Lower lobe of right lung (tissue), 2 donors: ENCODE measurements at places on chromosomes 7 and 10.
A peak's percentile ranks its signal among the peaks of the same experiment; 100 is the strongest.

DNA sequence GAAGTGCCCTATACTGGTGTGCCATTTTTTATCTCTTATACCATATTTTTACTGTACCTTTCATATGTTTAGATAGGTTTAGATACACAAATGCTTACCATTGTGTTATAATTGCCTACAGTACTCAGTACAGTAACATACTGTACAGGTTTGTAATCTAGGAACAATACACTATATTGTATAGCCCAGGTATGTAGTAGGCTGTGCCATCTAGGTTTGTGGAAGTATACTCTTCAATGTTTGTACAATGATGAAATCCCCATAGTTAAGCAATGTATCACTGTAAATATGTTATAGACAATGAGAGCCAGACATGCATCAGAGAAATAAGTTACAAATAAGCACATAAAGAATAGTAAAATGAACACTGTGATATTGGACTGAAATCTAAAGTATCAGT lies 109.1 kb downstream of the IQUB start:
- DNase-seq: no peak

- no peak for DNase-seq
Measured at GRCh38 chr7:159033956-159034355, 110.7 kb downstream of the VIPR2 start.

DNA sequence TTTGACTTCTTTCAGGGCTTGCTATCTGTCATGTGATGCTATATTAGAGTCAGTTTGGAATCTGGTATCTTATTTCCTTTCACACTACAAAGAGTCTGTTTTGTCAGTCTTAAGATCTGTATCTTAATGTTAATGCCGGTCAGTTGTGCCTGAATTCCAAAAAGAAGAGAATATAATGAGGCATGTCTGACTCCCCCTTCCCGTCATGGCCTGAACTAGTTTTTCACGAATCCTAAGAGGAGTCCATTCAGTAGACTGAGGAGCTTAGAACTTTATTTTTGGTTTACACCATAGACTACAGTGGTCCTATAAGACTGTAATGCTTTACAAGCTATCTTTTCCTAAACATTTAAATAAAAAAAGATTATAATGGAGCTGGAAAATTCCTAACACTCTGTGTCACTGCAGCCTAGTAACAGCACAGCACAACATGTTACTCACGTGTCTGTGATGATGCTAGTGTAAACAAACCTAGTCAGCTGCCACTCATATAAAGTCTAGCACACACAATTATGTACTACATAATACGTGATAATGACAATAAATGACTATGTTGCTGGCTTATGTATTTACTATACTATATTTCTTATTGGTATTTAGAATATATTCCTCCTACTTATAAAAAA lies 50.6 kb downstream of the VPS41 start:
- DNase-seq: no peak

- no peak for DNase-seq
Measured at GRCh38 chr7:27156508-27156898, at the start of gene HOXA7. HOXA7 (minus strand) TSS chr7:27156675; CDS start chr7:27156545, 130 bp downstream.

GRCh38 chr10:82037076-82037475 lies 162.1 kb downstream of the NRG3 start:
- DNase-seq: no peak

DNA sequence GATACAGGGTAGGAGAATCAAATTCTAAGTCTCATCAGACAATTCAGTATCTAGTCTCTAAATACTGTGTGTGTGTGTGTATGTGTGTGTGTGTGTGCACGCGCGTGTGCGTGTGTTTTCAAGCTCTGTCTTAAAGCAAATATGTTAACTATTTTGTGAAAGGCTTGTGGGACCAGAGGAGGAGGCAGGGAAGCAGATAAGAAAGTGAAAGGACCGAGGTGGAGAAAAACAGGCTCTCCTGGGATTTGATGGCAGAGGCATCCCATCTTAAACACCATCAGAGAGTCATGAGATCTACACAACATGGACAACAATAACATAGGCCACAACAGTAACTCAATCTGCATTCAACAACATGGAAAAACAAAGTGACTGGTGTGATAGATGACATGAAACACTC lies 67.1 kb downstream of the PIP4K2A start:
- DNase-seq: no peak

- no peak for DNase-seq
Measured at GRCh38 chr7:28054531-28055160, 125.9 kb downstream of the JAZF1 start.

DNA sequence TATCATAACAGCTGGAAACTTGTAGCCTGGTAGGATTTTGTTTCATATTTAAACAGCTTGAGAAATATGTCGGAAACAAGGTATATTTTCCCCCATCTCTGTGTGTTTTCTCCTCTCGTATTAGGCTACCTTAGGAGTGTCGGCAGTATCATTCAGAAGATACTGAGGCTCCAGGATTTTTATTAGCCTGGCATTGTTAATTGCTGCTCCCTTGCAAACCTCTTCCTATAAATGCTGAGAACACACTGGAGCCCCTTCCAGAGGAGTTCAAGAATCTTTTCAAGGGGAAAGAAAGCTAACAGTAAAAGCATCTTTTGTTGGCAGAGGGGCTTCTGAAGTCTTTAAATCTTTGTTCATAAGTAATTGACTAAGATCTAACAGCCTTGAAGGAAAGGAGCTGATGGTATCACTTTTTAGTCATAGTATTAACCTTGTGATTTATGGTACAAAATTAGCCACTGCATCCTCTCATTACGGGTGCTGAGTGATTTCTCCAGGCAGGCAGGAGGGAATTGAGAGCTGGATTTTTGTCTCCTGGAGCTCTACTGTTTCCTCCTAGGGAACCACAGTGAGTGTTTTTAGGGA lies 998.7 kb downstream of the LRMDA start:
- DNase-seq: no peak

DNA sequence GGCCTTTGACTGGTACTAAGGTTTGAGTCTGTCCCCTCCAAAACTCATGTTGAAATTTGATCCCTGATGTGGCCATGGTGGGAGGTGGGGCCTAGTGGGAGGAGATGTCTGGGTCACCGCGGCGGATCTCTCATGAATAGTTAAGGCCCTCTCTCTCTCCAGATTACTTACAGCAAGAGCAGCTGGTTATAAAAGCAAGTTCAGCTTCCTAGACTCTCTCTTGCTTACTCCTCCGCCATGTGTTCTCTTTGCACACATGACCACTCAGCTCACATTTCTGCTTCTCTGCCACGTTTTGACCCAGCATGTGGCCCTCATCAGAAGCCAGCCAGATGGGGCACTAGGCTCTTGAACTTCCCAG lies 29.9 kb upstream of the ZMIZ1 start:
- DNase-seq: peak; percentile 21

DNA sequence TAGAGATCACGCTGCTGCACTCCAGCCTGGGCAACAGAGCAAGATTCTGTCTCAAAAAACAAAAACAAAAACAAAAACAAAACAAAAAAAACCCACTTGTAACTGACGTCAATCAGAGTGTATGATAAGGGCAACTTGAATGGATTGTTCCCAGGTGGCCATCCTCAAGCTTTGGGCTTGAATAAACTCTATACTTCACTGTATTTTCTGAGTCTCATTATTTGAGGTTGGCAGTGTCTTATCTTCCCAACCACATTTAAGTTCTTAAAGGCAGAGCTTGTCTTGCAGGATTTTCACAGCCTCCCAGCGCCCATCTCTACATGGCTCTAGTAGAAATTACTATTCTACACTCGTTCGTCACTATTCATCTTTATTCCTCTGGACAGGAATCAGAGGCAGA lies 5.1 kb upstream of the OAT start:
- no peak for DNase-seq

DNA sequence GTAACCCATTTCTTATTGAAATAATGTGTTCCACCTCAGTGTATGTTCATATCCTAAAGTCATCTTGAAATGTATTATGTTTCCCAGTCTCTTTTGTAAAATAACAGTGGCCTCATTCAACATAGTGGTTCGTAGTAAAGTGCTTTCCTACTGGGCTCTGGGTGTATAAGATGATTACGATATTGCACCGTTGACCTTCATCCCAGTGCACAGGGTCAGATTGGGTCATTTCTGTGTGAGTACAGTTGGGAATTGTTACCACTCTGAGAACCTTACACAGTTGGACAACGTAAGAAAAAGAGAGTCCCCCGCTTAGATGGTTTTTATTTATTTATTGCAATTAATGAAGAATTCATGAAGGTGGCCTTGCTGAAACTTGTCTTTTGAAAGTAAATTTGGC lies 135.6 kb downstream of the CHN2 start:
- DNase-seq: no peak

DNA sequence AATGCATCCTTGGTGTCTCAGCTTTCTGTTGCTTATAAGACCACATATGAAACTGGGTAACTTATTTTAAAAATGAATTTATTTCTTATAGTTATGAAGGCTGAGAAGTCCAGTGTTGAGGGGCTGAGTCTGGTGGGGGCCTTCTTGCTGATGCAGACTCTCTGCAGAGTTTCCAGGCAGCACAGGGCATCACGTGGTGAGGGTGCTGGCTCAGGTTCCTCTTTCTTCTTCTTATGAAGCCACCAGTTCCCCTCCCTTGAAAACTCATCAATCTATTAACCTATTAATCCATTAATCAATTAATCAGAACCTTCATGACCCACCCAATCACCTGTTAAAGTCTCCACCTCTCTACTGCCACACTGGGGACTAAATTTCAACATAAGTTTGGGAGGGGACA lies 595.6 kb upstream of the NRP1 start:
- no peak for DNase-seq

GRCh38 chr10:30094601-30095000 lies 35.2 kb upstream of the JCAD start:
- DNase-seq: no peak
